ENCODE measurements at places on chromosomes 6 and 20.

GRCh38 chr6:167151648-167152047 lies 6.1 kb downstream of the GPR31 start:
- DNase-seq, result no peak

DNA sequence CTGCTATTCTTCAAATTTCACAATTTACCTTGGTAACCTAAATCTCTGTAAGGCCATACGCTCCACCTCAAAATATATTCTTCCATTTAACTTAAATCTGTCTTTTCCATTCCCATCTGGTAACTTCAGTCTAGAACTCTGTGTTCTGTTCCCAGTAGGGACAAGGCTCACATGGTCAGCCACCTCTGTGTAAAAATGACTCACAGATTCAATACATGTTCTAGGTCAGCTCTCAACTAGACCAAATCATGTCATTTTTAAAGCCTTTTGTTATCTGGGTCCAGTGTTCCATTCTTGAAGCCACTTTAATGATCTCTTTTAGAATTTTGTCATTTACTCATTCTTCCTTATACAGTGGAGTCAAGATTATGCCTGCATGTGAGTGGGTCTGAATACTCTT lies 315.6 kb upstream of the CITED2 start:
- DNase-seq, result no peak

DNA sequence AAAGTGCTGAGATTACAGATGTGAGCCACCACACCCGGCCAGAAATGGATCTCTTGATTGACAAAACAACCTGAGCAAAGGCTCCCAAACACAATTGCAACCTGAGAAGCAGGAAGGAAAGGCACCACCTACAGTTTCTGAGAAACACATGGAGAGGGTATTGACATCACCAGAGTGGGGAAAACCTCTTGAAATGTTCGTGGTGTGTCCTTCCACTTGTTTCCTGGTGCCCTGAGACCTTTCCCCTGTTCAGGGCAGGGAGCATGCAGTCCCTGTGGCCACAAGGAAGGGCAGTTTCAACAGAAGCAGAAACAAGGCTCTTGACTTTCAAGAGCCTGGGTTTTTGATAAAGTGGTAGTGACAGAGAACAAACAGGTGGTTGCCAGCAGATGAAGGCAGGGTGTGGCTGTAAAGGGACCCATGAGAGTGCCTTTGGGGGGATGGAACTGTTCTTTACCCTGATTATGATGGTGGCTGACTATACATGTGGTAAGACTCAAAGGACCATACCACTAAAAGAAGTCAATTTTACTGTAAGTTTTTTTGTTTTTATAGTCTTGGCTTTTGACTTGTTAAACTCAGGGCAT lies 3.2 kb upstream of the BPIFA1 start:
- DNase-seq, result no peak

DNA sequence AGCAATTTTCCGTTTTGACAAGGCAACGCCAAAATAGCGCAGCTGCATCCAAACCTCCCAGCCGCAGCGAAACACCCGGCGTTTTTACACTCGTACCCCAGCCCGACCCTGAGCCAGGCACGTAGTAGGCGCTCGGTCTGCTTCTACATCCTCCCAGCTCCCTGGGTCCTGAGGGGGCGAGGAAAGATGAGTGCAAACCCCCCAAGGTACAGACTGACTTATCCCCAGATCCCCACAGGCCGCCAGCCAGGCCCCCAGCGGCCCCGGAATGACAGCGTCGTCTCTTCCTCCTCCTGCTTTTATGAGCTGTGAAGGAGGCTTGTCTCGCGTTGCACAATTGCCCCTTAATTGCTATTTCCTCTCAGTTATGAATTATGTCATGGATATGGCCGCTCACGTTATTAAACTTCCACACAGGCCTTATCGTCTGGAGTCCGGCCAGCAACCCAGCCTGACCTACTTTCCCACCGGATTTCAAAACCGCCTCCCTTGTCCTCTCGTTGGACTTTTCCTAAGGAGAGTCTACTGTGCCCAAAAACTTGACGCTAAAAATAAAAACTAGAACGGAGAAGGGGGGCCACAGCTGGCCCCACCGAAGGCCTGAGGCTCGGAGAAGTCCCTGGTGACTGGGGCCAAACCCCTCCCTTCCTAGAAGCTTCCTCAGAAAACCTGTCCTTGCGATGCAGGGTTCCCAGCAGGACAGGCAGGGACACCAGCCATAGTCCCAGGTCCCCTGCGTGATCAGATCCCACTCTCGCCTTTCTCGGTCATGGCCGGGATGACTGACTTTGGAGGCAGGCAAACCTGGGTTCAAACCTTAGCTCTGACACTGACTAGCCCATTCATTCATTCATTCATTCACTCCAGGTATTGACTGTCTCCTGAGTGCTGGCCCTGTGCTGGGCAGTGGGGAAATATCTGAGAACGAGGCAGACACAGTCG lies 130.9 kb upstream of the PTPN1 start:
- DNase-seq, result peak; percentile 67

- DNase-seq, result peak; percentile 87
Measured at GRCh38 chr20:36153736-36154699, 522 bp upstream of the EPB41L1 start.

- DNase-seq, result no peak
Measured at GRCh38 chr6:107656401-107656800, 166.5 kb downstream of the SOBP start.

DNA sequence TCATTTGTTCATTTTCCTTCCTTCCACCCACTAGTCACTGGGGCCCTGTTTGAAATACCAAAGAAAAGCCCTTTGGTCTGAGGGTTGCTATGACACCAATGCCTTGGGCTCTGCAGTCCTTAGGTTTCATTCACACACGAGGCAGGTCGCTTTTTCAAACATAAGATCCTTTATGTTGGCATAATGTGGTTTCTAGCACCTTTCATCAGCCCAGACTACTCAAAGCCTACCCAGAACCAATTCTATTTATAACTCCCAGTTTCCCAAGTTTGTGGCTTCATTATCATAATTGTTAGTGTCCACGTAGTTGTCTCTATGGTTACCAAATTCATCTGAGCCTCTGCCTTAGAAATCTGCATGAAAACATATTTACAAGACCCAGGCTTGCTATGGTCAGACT lies 6.6 kb upstream of the TP53RK start:
- no peak for DNase-seq

DNA sequence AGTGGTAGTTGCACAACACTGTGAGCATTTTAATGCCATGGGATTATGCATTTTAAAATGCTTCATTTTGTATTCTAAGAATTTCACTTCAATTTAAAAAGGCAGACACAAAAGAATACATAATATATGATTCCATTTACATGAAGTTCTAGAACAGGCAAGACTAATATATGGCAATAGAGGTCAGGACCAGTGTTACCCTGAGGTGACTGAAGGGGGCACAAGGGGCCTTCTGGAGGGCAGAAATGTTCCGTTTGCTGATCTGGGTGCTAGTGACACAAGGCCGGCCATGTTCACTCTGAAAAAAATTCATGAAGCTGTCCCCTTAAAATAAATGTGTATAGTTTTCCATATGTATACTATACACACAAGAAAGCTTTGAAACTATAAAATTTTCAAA lies 28.5 kb downstream of the TASP1 start:
- no peak for DNase-seq

DNA sequence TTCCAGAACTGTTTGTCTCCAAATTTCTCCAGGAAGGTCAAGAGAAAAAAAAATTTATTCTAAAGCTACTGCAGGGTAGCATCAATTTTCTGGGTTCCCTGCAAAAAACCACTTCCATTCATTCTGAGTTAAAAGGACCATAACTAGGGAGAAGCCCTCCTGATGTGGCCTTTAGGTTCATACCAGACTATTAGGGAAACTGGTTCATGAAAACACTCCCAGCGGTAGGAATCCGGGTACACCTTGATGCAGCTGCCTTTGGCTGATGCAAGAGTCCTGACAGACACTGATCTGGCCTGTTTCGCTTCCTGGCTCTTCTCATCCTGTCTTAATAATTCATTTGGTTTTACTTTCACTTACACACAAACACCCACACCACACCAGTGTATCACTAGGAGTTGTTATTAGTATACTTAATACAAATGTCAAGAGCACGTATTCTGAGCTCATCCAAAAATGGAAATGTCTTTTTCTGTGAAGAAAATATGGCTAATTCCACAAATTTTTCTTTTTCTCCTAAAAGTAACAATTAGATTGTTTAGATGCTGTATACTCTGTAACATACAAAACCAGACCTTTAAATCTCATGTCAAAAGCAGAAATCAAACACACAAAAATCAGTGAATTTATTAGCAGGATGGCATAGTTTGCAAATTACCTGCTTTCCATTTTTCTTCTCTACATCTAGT lies 38.4 kb upstream of the ARHGAP18 start:
- no peak for DNase-seq

GRCh38 chr20:48049171-48049570 lies 263.9 kb upstream of the SULF2 start:
- DNase-seq, result no peak

- no peak for DNase-seq
Measured at GRCh38 chr6:73400656-73401055, 6.0 kb downstream of the DDX43 start.

DNA sequence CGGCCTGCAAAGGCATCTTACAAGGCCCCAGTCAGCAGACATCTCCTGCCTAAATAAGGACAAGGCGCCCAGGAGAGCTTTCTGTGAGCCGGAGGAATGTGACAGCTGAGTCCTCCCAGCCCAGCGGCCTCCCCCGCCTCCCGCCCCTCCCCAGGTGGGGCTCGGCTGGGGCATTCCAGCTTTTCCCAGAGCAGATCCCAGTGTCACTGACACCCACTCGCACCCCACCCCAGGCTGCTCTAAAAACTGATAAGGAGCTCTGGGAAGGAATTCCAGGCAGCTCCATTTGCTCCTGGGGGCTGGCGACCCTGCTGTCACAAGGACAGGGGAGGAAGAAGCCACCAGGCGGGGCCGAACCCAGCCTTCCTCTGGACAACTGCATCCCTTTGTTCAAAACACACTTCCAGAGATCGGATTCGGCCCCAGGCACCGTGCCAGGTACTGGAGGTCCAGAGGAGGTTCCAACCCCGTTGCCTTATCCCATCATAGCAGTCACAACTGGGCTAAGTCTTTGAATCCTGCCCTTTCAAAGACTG lies 49.7 kb downstream of the JPH2 start:
- DNase-seq, result peak; percentile 58

GRCh38 chr20:11098888-11099287 lies 425.1 kb upstream of the JAG1 start:
- DNase-seq, result no peak

GRCh38 chr6:42010185-42010891 lies 40.0 kb upstream of the TAF8 start:
- peak; percentile 60 for DNase-seq

DNA sequence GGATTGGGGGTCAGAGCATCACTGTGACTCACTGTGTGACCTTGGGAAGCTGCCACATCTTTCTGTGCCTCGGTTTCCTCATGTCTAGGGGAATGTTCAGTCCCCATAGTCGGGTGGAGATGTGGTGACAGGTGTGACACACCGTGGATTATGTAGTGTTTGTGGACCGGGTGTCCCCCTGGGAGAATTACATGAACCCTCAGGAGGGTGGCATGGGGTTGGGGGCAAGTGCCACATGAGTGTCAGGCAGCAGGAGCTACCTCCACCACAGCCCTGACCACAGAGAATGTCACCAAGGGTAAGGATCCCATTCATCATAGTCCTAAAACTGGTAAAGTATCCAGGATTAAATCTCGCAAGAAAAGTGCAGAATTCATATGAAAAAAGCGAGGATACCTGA lies 23.2 kb downstream of the SUN5 start:
- no peak for DNase-seq

DNA sequence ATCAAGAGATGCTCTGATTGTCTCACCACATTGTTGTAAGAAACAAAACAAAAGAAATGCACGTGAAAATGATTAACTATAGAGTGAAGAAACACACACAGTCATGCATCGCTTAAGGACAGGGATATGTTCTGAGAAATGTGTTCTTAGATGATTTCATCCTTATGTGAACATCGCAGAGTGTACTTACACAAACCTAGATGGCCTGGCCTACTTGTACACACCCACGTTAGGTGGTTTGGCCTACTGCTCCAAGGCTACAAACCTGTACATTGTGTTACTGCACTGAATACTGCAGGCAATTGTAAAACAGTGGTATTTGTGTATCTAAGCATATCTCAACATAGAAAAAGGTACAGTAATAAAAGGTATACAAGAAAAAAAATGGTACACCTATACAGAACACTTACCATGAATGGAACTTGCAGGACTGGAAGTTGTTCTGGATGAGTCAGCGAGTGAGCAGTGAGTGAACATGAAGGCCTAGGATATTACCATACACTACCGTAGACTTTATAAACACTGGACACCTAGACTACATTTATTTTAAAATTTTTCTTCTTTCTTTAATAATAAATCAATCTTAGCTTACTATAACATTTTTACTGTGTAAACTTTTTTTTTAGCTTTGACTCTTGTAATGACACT lies 48.6 kb downstream of the FKBP5 start:
- no peak for DNase-seq

- DNase-seq, result no peak
Measured at GRCh38 chr6:111353912-111354462, 129.0 kb downstream of the REV3L start.

GRCh38 chr6:37230104-37230503 lies 27.5 kb upstream of the TBC1D22B start:
- no peak for DNase-seq

DNA sequence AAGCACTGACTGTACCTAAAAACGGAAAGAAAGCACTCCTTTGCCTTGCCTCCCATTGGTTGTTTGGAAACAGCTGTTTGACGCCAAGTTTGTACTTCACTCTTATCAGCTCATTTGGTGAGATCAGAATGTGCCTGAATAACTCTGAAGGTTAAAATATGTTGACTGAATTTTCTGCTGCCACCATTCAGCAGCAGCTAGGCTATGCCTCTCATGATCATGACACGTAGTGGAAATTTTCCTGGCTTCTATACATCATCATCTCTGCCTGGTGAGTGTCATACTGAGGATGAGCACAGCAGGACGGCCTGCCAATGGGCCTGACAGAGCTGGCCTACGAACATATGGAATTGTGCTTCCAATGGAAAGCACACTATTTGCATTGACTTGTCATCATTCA lies 704.9 kb upstream of the CITED2 start:
- no peak for DNase-seq

DNA sequence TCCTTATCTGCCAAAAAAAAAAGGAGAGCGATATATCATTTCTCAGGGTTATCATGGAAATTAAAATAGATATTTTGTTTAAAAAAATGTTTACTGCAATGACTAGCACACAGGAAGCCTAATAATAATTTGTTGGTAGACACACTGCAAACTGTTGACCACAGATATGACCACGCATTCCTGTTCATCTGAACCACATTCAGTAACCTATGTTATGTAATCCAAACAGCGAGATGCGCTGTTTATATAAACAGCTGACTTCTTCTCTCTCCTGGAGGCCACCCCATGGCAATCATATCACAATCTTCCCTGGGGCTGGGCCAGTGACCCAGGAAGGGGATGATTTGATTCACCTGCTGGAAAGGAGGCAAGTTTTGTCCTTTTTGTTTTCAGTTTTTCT lies 129.3 kb upstream of the UST start:
- no peak for DNase-seq

- DNase-seq, result no peak
Measured at GRCh38 chr6:35019171-35019570, 122.0 kb downstream of the TCP11 start.

DNA sequence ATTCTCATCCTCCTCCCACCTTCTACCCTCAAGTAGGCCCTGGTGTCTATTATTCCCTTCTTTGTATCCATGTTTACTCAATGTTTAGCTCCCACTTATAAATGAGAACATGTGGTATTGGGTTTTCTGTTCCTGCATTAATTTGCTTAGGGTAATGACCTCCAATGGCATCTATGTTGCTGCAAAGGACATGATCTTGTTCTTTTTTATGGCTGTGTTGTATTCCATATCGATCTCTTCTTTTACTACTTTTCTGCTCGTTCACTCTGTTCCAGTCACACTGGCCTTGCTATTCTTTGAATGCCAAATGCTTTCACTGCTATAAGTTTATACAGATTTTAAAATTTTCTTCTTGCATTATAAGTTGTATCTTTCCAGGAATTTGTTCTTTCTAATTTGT lies 57.7 kb downstream of the RSPH3 start:
- DNase-seq, result no peak
